AML-193 (cell line): ENCODE measurements at places on chromosomes 4 and X.
A peak's percentile ranks its signal among the peaks of the same experiment; 100 is the strongest.

- DNase-seq: no peak
These were observed 514.3 kb downstream of the ADGRL3 start for GRCh38 chr4:61714387-61714911.

DNA sequence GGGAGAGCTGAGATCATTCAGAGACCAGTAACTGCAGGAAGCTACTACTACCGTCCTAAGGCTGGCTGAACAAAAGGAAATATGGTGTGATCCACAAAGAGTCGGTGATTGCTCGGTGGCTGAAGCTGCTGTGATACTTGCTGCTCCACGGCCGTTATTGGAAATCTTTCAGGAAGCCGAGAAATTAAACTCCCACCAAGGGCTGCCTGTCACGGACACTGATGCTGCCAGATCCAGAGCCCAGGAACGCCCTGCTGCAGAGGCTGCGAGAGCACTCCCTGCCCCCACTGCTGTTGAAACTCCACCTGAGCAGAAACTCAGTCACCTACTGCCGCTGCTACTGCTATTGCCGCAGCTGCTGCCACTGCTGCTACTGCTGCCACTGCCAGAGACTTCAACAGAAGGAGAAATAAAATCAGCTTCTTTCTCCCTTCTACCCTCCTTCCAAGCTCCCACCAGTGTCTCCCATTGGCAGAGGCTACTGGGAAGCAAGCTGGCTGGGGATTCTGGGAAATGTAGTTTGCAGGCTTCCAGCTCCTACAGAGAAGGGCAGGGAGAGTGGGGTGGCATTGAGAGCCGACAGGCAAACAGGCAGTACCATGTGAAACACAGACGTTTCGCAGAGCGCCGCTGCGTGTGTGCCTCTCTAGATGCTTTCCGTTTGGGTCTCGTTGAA lies 126.0 kb upstream of the ENPP6 start:
- DNase-seq: peak; percentile 50

- DNase-seq: no peak
These were observed 478.2 kb downstream of the IL1RAPL1 start for GRCh38 chrX:29065477-29065876.

DNA sequence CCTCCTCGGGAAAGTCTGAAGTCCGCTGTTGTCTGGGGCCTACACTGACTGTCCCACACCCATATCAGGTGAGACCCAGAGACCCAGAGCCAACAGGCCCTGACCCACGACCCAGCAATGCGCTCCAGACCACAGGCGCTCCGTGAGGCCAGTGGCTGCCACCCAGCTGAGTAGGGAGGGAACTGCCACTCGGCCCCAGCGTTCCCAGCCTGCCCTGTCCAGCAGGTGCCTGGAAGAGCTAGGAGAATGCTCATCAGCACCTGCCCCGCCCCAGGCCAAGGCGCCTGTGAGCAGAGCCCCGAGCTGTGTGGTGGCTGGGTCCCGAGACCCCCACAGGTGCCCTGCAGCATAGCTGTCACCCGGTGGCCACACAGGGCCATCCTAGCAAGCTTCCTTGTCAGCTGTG lies 2.7 kb downstream of the SPON2 start:
- no peak for DNase-seq

DNA sequence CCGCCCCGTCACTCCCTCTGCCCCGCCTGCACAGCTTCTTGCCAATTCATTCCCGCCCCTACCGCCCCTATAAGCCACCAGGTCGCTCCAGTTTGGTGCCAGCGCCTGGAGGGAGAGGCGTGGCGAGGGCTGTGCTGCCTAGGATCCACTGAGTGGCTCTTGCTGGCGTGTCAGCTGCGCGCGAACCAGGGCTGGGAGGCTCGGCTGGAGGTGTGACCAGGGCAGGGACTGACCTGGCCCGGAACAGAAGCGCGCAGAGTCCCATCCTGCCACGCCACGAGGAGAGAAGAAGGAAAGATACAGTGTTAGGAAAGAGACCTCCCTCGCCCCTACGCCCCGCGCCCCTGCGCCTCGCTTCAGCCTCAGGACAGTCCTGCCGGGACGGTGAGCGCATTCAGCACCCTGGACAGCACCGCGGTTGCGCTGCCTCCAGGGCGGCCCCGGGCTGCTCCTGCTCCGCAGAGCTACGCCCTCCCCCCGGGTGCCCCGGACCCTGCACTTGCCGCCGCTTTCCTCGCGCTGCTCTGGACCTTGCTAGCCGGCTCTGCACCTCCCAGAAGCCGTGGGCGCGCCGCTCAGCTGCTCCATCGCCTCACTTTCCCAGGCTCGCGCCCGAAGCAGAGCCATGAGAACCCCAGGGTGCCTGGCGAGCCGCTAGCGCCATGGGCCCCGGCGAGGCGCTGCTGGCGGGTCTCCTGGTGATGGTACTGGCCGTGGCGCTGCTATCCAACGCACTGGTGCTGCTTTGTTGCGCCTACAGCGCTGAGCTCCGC lies at the start of gene GPR78:
TSS of gene GPR78 (plus strand) at position 72 of the 773 bp plus-strand sequence. CDS start at position 663, 591 bp downstream.
- no peak for DNase-seq

DNA sequence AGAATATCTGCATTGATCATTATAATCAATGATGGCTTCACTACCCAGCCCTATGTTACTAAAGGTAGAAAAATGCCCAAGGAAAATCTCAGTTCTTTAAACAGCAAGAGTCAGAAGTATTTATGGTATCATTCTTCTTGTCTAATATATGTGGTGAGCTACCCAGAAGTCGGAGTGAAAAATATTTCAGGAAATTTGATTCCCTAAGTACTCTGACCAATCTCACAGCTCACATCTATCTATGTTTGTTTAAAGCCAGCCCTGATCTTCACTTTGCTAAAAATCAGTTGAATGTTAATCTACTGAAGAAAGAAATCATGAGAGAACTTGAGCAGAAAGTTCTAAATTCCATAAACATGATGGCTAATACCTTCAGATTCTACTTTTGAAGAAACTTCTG lies 522.9 kb upstream of the SLIT2 start:
- DNase-seq: no peak

DNA sequence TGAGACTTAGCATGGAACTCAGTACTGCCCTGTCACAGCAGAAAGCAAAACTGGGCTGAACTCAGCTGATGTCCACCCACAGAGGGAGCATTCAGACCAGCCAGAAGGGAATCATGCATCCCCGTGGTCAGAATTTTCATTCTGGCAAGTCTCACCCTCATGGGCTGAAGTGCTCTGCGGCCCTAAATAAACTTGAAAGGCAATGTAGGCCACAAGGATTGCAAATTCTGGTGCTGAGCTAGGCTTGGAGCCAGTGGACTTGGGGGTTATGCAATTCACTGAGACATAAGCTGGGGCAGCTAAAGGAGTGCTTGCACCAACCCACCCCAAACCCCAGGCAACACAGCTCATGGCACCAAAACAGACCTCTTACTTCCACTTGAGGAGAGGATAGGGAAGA lies 494.1 kb downstream of the GABRG1 start:
- DNase-seq: no peak

DNA sequence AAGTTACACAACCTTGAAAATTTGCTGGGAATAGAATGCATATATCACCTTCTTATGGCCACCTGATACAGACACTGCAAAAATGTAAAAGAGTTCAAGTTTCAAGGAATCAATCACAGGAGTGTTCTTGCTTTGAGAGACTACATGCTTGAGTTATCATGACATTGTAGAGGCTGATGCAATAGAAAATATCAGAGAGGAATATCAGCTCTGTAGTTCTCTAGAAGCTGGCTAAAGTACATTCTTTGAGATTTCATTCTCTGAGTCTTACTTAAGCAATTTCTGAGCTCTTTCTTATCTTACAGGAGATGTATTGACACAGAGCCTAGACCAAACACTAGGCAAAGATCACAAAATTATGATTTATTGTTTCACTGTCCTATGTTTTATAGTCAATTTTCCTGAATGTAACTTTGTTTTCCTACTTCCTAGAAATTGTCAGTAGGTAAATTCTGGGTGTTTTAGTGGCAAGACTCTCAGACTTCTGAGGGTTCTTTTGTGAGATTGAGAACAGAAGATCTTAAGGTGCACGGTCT lies 152.1 kb upstream of the HPGD start:
- DNase-seq: no peak

DNA sequence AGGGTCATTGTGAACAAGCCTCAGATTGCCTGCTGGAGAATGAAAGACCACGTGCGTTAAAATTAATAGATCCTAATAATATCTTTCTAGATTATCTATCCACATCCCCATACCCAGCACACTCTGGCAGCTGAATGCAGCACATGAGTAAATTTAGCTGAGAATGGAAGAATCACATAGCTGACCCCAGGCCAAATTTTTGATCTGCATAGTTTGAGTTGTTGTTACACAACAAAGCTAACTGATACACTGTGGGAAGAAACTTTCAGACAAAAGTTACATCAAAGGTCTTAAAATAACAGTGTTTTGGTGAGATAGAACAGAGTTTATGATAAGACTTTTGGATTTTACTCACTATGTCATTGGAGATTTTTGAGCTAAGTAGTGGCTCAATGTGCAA lies 72.4 kb upstream of the ANXA10 start:
- no peak for DNase-seq

DNA sequence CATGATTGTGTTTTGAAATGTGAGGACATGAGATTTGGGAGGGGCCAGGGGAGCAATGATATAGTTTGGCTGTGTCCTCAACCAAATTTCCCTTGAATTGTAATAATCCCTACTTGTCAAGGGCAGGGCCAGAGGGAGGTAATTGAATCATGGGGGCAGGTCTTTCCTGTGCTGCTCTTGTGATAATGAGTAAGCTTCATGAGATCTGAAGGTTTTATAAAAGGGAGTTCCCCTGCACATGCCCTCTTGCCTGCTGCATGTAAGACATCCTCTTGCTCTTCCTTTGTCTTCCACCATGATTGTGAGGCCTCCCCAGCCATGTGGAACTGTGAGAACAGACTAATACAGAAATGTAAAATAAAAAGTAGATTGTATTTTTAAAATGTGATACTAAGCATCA lies 1294.9 kb downstream of the ADGRL3 start:
- no peak for DNase-seq

- no peak for DNase-seq
These were observed 935.2 kb downstream of the TRAM1L1 start for GRCh38 chr4:116150152-116150551.

GRCh38 chr4:118866442-118866841 lies 22.2 kb upstream of the SYNPO2 start:
- DNase-seq: no peak

GRCh38 chr4:159451006-159451405 lies 348.1 kb downstream of the RAPGEF2 start:
- no peak for DNase-seq

DNA sequence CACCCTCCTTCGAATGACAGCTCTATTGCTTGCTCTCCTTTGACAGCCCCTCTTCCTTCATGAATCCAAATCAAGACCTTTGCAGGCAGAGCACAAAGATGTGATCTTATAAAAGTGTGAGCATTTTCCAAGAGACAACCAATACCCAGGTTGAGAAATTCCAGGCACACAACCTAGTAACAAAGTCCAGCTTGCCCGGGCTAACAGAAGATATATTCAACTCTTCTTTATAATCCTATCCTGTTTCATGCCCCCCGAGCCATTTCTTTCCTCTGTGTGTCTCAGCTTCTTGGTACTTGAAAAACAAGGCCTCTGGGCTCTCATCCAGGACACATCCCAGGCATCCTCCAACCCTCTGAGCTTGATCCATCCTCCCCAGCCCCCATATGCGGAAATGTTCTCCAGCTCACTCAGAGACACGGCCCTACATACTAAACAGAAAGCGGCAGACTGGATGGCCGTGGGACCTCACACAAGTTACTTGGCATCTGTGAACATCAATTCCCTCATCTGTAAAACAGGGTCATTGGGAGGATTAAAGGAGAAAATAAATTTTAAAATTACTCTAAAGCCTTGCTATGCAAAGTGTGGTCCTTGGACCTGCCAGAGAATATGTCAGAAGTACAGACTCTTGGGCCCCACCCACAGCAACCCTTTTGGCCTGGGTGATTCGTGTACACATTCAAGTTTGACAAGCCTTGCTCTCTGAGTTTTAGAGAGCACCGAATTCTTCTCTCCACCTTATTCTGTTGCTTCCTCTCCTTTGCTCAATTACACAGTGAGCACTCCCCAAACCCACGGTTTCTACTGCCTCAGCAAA lies 627.0 kb downstream of the BCOR start:
- DNase-seq: no peak

DNA sequence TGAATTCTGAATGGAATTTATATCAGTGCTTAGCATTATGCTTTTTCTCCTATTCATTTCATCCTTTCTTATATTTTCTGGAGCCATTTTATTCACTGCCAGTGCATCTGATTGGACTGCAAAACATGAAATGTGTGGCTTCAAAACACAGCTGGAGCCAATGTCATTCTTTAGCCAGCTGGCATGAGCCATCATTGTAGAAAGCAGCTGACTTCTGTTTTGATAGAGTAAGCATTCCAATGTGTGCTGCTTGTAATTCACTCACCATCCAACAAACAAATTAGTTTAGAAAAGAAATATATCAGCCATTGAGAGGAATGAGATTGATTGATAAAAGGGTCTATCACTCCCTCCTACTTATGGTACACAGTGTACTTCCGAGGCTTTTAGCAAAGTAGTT lies 2616.0 kb downstream of the ARAP2 start:
- DNase-seq: no peak

DNA sequence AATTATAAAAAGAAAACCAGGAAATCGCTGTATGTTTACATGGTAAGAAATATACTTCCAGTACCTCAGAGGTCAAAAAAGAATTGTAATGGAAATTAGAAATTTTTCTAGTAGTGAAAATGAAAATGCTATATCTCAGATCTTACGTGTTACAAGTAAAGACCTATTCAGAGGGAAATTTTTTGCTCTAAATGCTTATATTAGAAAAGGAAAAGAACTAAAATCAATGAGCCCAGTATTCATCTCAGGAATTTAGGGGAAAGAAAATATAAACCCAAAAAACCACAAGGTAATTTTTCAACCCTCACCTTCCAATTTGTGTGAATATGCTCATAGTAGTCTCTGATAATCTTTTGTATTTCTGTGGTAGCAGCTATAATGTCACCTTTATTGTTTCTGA lies 145.6 kb downstream of the RAP1GDS1 start:
- DNase-seq: no peak

- DNase-seq: peak; percentile 19
These were observed 5.8 kb downstream of the LAS1L start for GRCh38 chrX:65528705-65529340.

GRCh38 chr4:7104366-7105031 lies 36.6 kb upstream of the GRPEL1 start:
- no peak for DNase-seq

DNA sequence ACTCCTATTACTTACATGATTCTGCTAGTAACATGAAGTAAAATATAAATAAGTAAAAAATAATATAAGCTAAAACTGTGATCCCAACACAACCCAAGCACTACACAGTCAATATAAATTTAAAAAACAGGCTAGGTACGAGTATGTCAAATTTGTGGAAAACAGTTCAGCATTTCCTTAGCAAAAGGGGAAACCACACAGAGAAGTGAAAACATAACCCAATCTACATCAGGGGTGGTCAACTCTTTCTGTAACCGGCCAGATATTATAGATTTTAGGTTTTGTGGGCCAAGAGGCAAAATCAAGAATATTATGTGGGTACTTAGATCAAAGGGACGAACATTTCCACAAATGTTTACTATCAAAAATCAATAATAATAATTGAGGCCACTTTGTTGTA lies 70.1 kb downstream of the CHST7 start:
- no peak for DNase-seq
